Dermis blood vessel endothelial cell (primary cell): ENCODE measurements at places on chromosomes 5 and 9. TPM values are rescaled to one million over a fixed set of nuclear protein-coding genes. Genes with fewer than 3 reads are reported as not detected.

Gene NEURL1B
- total RNA-seq = 6.9 and 26.0 TPM in 2 replicates

Gene GPR150
- 0.05 and 0.17 TPM in 2 replicates for total RNA-seq

Gene STC2
- 11.7 and 39.3 TPM in 2 replicates for total RNA-seq

Gene FOXD4L3
- not detected in 2 replicates for total RNA-seq

Gene GRIA1
- total RNA-seq = not detected in 2 replicates

Gene C1QTNF2
- total RNA-seq = 0.17 and 0.28 TPM in 2 replicates

Gene SV2C
- 0.05 TPM in 1 of 2 replicates, not detected in the other for total RNA-seq

Gene CATSPER3
- total RNA-seq = 0.34 TPM in 1 of 2 replicates, not detected in the other

Gene FGD3
- 0.17 TPM in 1 of 2 replicates, not detected in the other for total RNA-seq

Gene PCDHGC3
- 19.4 and 25.1 TPM in 2 replicates for total RNA-seq

Gene ECSCR
- 404 and 423 TPM in 2 replicates for total RNA-seq

Gene SHOC1
- not detected in 2 replicates for total RNA-seq

Gene PLAC8L1
- total RNA-seq = not detected in 2 replicates

Gene SARDH
- 0.34 and 0.37 TPM in 2 replicates for total RNA-seq

Gene PHF2
- total RNA-seq = 16.0 and 16.3 TPM in 2 replicates

Gene RALGPS1
- total RNA-seq = 3.1 and 3.3 TPM in 2 replicates

Gene NUTM2F
- not detected in 2 replicates for total RNA-seq

Gene TICAM2
- 0.17 and 0.93 TPM in 2 replicates for total RNA-seq

Gene CDH10
- not detected in 2 replicates for total RNA-seq

Gene RASEF
- total RNA-seq = 0.05 and 0.17 TPM in 2 replicates

Gene ARL14EPL
- under 0.01 TPM in 1 of 2 replicates, not detected in the other for total RNA-seq

Gene NEUROG1
- total RNA-seq = not detected in 2 replicates

Gene ALDH1A1
- 1,650 and 2,914 TPM in 2 replicates for total RNA-seq

Gene PTGS1
- total RNA-seq = 2.7 and 3.6 TPM in 2 replicates

Gene SLC6A3
- not detected in 2 replicates for total RNA-seq

Gene BAAT
- total RNA-seq = not detected in 2 replicates

Gene TAF11L2
- total RNA-seq = not detected in 2 replicates

Gene GCNT1
- total RNA-seq = 9.9 and 31.2 TPM in 2 replicates

Gene PTPDC1
- 5.9 and 7.0 TPM in 2 replicates for total RNA-seq

Gene C5orf58
- not detected in 2 replicates for total RNA-seq

Gene CSF2
- total RNA-seq = 0.14 and 0.34 TPM in 2 replicates

Gene ADCY2
- not detected in 2 replicates for total RNA-seq

Gene PRDM9
- total RNA-seq = not detected in 2 replicates

Gene FRMD3
- total RNA-seq = 3.7 and 6.1 TPM in 2 replicates

Gene CHSY3
- 2.5 and 3.9 TPM in 2 replicates for total RNA-seq

Gene PALM2AKAP2
- 0.23 TPM in 1 of 2 replicates, not detected in the other for total RNA-seq
